Panc1 (cell line): ENCODE measurements at places on chromosomes 11 and 22.

DNA sequence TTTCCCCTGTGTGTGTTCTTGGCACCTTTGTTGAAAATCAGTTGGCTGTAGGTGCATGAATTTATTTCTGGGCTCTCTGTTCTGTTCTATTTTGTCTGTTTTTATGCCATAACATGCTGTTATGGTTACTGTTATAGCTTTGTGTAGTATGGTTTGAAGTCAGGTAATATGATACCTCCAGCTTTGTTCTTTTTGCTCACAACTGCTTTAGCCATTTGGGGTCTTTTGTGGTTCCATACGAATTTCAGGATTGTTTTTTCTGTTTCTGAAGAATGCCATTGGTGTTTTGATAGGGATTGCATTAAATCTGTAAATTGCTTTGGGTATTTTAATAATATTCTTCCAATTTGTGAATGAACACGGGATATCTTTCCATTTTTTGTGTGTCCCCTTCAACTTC is 4.7 kb downstream of the PEX26 start:
- DNase-seq: no peak

- no peak for DNase-seq
Observed at GRCh38 chr11:271319-271715, 6.9 kb upstream of the NLRP6 start.

DNA sequence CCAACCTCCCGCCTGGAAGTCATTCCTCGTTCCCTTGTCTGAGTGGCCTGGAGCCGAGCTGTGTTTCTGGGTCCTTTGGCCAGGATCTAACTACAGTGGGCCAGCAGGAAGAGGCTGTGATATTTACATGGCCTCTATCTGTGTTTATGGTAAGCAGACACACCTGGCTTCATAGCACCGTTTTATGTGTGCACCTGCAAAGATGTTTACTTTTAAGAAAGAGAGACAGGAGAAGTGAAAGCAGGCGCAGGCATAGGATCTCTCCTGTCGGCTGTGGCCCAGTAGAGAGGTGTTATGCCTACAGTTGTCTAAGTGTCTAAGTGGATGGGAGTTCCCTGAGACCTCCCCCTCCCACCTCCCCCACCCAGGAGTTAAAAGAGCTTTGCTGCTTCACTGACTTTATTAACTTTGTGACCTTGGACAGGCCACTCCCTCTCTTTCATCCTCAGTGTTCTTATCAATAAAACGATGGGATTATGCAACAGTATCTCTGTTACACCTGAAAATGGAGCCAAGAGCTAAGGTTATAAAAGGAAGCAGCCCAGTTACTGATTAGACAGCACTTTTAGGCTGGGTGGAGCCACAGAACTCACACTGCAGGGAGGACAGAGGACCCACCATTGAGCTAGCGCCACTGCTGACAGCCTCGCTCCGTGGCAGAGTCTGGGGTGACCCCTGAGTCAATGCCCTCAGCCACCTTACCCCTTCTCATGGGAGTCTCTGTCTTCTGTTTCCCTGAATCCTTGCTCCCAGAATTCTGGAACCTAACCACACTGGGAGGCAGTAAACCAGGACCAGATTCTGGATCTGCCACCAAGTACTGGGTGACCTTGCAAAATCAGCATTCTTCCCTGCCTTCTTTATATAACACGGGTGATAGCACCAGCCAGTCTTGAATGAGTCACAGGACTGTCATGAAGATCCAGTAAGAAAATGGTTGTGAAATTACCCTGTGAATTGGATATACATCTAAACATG is 22.0 kb downstream of the ST14 start:
- no peak for DNase-seq

DNA sequence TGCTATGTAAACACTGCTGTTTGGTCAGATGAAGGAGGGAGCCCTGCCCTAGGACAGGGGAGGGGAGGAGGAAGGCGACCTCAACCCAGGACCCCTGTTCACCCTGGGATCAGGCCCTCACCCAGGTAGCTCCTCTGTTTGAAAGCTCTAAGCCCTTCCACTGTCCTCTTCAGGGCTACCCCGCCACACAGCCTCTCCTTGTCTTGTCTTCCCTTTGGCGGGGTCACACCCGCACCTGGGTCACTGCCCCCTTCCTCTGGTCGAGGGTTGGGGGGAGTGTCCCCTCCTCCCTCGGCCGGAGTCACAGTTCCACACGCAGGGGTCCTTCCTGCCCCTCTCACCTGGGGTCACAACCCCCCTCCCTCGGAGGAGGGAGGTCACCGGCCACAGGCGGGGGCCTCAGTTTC is 463 bp upstream of the PTPMT1 start:
- no peak for DNase-seq

GRCh38 chr22:43723816-43724215 is 88.3 kb downstream of the EFCAB6 start:
- DNase-seq: no peak

DNA sequence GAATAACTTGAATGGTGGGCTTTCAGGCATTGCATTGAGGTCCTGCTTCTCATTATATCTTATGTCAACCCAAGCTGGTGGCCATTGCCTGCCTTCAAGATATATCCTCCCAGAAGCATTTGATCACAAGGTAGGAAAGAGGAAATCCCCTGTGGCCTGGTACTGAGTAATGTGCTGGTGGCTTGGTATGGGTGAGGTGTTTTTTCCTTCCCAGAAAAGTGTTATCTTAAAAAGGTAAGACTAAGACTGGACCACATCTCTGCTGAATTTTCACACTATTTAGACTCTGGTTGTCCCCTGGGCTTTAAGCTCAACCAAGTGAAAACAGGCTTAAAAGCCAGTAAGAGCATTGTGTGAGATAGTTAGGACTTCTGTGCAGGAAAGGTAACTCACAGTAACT is 3.7 kb downstream of the INSC start:
- DNase-seq: no peak

DNA sequence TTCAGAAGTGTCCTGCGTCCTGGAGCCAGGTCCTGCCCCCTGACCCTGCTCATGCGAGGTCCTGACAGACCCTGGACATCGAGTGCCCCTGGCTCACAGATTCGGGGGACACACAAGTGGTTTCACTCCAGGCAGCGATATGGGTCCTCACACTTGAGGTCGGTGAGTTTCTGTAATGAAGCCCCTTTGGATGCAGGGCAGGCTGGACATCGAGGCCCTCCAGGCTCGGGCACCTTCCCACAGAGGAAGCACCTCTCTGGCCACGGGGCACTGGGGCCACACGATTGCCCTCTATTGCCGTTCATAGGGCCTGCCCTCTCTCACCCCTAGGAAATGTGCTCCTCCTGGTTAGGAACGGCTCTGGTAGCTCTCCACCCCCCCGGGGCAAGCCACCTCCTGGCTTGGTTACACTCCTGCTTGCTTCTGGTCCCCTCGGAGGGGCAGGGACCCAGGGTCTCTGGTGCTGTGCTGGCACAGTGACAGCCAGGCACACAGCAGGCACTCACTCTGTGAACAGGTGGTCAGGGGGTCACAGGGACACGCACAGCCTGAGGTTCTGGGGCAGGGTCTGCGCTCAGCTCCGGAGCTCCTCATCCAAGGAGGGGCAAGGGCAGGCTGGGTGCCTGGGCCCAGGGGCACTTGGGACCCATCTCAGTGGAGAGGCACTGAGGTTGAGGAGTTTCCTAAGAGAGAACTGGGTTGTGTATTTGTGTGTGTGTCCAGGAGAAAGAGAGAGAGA is 907.7 kb downstream of the BRD1 start:
- DNase-seq: no peak

DNA sequence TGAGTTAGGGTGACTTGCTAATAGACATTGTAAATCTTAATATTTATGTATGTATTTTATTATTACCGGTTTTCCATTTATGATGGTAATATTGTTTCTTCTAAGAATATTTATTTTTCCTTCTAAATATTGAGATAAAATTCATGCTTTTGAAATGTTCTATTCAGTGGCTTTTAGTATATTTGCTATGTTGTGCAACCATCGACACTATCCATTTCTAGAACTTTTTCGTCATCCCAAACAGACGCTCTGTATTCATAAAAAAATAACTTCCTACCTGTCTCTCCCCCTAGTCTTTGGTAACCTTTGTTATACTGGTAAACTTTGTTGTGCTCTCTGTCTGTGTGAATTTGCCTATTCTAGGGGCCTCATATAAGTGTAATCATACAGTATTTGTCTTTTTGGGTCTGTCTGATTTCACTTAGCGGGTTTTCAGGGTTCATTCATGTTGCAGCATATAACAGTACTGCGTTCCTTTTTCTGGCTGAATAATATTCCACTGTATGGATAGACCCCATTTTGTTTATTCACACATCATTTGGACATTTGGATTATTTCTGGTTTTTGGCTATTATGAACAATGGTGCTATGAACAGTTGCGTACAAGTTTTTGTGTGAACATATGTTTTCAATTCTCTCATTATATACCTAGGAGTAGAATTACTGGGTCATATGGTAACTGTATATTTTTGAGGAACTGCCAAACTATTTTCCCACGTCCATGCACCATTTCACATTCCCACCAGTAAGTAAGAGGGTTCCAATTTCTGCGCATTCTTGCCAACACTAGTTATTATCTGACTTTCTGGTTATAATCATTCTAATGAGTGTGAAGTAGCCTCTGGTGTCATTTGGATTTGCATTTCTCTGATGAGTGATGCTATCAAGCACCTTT is 15.9 kb downstream of the NEAT1 start:
- no peak for DNase-seq

DNA sequence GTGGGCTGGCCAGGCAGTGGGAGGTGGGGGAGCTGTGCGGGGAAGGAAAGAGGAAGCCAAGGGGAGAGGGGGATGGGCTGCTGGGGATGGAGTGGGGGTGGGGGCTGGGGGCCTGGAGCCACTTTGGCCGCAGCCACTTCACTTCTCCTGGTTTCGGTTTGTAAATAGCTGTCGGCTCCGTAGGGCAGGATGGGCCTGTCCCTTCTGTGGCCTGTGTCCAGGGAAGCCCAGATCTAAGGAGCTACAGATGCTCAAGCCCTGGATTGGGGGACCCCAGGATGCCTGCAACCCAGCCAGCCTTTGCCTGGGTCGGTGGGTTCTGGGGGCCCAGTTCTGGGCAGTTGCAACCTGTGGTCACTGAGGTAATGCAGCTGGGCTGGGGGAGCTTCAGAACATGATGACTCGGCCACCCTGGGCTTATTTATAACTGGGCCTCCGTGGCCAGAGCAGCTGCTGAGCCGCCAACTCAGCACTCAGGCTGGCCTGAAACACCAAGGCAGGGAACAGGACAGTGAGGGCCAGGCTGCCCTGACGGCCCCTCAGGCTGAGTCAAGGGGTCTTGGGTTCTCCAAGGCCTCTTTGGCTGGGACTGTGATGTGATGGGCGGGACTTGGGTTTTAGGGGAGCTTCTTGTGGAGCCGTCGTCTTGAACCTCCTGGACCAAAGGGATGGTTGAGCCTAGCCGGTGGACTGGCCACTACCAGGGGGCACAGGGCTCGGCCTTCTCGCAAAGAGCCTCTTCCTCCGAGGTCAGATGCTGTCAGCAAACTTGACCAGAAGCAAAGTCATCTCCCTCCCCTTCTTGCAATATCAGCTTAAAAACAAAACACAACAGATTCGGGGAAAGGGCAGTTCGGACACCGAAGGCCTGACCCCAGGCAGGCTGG is 15.0 kb upstream of the SLC39A13 start:
- no peak for DNase-seq

DNA sequence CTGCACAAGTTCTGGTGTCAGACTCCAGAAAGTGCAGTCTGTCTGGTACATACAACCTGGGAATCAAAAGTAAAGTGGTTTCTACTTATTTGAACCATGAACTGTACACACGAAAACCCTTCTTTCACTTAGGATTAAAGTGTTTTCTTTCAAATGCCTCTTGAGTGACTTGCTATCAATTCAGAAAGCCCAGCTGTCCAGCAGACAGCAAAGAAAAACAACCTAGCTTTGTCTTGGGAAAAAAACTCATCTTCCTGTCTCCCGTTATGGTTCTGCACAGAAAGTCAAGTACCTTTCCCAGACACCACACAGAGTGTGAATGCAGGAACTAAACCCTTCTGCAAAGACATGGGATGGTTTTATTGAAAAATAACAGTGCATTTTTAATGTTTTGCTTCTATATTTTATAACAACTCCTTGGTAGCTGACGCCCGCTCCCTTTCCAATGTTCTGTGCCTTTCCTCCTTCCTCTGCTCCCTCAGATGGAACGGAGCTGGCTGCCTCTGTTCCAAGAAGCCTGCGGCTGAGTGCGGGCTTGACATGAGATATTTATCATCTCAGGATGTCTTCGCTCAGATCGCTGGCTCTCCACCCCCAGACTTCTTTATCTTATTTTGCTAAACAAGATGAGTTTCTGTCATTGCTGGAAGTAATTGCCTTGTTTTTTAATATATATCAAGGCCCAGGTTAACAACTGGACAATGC is 322.3 kb upstream of the B3GAT1 start:
- no peak for DNase-seq

DNA sequence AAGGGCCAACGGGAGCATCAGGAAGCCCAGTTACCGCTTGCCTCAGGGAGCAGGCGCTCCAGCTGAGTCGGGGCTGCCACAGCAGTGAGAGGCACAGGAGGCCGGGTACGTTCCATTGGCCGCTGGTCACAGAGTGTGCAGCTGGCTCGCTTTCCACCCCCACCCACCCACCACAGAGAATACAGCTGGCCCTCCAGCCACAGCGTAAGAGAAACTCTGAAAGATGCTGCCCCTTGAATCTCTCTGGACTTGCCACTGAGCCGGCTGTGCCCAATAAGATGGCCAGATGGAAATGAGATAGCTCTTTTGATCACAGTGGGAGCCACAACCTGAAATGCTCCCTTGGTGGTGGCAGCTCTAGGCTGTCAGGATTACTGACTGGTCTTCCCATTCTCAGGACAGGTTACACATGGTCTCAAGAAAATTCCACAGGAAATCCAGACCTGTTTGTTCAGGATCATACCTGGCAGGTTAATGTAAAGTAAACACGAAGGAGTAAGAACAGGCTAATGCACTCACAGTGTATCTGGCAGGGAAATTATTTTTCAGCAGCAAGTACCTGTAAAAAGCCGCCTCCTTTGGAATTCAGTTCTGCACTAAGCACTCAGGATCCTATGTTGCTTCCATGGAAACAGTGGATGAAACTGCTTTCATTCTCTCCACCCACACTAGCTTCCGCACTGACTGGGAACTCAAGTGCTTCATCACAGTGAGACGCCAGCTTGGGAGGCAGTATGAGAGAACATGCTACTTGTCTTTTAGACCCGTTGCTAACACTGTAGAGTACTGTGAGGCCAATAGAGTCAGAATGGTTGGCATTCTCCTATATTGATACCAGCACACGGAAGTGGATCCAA is 16.5 kb downstream of the SIAE start:
- DNase-seq: no peak

GRCh38 chr11:128757235-128757711 is 63.4 kb downstream of the FLI1 start:
- no peak for DNase-seq

- no peak for DNase-seq
Observed at GRCh38 chr11:95563173-95563572, 226.4 kb downstream of the FAM76B start.

GRCh38 chr11:128511712-128512111 is 75.6 kb downstream of the ETS1 start:
- no peak for DNase-seq

- no peak for DNase-seq
Observed at GRCh38 chr11:62444236-62444833, 25.5 kb downstream of the SCGB1A1 start.

DNA sequence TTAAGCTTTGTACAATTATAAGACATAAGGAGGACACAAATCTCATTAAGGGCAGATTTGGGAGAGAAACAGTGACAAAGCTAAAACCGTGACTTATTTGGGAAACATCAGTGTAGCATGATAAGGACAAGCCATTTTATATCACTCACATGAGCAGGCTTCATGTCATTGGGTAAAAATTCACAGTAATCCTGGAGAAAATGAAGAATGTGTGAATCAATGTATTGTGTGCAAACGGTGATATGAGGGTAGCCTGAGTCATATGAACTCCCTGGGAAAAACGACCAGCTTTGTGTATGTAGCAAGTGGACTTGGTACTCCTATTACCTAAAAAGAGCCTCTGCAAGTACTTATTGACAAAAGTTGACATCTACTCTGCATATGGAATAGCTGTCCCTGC is 6.0 kb upstream of the TRIM34 start:
- no peak for DNase-seq
